Keratinocyte (primary cell): ENCODE measurements at places on chromosomes 12 and 14.

DNA sequence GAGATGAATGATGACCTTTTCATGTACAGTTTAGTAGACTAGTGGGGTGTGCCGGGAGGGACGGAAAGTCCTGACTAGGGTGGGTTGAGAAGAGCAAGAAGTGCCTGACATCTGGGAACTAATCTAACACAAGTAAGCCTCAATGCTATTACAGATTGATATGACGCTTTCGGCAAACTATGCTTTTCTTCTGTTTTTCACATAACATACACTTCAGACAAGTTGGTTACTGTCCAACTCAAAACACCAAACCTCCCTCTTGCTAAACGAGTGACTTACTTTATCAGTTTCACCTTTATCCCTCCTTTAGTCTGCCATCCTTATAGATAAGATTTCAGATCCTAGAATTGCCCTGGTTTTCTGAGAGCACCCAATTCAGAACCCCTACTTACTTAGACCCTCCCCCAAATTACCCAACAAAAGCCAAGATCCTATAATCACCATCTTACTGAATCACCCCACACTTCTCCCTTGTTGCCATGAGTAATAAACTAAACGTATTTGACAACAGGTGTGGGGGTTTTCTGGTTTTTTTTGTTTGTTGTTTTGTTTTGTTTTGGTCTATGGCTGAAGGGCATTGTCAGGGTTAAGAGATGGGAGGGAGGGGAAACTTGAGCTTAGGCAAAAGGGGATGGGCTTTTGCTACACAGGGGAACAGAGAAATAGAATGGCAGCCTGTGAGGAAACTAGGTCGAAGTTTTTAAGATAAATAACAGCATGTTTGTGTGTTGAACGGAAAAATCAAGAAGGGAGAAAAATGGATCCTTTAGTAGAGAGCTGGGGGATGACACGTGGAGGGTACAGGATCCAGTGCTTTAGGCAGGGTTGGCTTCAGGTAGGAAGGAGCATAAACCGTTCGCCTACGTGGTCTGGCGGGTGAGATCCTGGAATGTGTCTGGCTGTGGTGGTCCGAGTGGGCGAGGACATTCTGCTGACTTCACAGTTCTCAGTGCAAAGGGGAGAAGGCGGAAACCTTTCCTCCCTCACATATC is 6.1 kb upstream of the PSMA3 start:
- no peak for DNase-seq

DNA sequence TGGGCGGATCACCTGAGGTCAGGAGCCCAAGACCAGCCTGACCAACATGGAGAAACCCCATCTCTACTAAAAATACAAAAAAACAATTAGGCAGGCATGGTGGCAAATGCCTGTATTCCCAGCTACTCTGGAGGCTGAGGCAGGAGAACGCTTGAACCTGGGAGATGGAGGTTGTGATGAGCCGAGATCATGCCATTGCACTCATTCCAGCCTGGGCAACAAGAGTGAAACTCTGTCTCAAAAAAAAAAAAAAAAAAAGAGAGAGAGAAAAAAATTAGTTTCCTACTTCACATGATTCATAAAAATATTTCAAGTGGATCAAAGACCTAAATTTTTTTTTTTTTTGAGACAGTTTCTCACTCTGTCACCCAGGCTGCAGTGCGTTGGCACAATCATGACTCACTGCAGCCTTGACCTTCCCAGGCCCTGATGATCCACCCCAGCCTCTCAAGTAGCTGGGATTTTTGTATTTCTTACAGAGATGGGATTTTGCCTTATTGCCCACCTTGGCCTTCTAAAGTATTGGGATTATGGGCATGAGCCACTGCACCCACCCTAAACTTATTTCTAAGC is 24.9 kb downstream of the FCF1 start:
- no peak for DNase-seq

DNA sequence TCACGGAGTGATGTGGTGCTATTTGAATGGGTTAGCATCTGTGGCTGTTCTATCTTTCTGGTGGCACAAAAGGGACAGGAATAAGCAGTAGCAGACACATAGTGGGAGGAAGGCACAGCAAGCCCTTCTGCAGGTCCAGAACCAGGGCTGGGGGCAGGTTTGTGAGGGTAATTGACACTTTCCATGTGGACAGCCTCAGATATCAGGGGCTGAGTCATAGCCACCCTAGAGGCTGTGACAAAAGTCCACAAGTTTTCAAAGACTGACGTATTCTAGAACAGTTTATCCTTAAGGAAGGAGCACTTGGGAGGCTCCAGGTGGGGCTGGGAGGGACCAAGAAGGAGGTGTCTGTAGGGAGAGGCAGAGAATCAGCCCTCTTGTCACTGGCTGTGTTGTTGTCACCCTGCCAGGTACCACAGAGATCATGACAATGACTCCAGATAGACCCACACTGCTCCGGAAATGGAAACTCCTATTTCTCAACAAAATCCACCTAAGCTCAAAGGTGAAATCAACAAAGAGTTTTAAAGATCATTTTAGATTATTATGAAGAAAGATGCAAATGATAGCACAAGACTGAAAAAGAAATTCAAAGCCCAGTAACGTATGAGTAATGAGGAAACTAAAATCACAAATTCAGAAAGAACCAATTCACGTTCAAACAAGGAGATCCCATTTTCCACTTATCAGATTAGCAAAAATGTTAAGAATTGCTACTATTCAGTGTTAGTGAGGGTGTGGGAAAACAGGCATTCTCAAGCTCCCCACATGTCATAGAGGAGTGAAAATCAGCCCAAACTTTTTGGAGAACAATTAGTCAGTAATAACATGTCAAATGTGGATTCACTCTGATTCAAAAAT is 48.3 kb downstream of the NFKBIA start:
- DNase-seq = no peak

DNA sequence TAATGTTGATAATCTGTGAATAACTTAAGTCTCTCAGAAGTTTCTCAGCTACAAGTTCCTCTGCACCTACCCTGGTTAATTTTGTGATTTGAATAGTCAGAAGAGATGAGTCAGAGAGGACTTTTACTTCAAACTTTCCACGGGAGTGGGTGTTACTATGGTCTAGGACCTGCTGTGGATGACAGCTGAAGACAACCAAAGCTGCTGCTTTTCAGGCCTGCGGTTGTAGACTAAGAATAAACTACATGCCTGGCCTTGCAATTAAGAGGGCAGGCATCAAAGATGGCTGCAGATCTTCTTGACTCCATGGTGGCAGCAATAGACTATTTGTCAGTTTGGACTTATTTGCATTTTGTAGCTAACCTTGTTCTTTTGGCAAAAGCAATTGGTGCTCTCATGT is 227.1 kb upstream of the KRR1 start:
- DNase-seq = no peak

DNA sequence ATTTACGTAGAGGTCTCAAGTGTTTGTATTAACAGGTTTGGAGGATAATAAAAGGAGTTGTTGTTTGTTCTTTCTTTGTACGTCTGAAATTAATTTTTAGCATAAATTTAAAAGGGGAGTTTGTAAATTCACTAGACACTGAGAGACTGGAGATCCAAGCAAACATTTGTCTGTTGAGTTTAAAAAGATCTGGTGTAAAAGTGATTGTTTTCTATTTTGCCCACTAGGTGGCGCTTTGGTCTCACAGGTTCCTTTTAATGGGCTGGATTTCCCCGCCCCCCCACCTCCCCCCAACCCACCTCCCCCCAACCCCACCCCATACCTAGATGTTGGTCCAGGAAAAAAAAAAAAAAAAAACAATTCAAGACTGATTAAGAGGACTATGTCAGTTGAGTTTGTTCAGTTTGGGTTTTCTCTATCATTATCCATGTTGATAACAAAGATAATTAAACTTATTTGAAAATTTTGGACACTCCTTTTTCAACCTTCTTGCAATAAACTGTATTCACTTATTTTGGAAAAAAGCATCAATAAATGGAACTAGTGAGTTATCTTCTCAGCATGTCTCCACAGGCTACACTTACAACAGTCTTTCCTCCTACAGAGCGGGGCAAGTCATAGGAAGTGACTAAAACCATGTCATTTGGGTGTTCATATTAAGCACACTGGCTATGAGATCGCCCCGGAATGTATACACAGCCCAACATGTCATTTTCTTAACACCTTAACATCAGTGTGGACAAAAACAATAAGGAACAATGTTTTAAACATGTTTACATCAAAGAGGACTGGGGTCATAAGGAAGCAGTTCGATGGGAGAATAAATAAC is 841.1 kb downstream of the NRXN3 start:
- DNase-seq = peak; percentile 83

DNA sequence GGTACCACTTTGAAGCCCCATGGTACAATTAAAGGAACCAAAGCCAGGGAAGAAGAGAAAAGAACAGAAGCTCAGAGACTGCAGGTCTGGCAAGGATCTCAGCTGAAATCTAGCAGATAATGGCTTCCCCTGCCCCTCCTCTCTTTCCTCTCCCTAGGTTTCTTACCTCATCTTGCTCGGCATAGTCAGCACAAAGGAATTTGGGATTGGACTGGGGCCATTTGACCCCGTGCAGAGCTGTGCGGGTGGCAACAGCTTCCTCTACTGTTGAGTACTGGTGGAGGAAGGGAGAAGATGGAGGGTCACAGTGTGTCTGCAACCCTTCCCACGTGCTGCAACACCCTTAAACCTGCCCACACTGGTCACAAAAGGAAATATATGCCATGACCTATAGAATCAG is 4.7 kb upstream of the CDH24 start:
- no peak for DNase-seq

- no peak for DNase-seq
Observed at GRCh38 chr14:34403646-34404045, 58.4 kb downstream of the SPTSSA start.

DNA sequence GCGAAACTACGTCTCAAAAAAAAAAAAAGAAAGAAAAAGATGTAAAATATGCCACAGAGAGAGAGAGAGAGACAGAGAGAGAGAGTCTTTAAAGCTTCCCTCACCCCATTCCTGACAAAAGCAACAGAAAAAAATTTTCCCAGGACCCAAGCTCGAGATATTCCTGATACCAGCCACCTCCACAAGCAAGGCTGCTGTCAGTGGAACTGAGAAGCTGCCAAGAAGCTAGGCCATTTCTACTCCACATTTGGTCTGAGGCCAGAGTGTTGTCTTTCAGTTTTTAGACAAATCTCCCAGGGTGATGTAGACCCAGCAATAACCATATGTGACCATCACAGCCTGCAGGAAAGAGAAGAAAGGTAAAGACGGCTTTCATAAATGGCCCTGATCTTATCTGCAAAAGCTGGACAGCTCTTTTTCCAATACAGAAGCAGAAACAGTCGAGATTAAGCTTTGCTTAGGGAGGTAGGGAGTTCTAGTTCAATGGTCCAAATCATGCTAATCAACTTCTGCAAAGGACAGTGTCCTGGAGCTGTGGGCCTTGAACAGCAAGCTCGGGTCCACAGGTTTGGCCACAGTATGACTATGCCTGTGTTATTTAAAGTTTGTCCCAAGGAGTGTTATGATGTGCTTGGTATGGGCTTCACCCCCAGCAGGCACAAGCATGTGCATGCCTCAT is 130.3 kb upstream of the NUDT4 start:
- DNase-seq = no peak

DNA sequence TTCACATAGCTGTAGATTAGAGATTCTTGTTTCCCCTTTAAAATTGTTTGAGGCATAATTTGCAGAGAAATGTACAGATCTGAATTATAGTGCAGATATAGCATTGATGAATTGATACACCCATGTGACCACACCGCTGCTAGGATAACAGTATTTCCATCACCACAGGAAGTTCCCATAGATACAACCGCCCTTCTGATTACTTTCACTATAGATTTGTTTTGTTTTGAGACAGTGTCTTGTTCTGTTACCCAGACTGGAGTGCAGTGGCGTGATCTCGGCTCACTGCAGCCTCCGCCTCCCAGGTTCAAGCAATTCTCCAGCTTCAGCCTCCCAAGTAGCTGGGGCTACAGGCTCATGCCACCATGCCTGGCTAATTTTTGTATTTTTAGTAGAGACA is 8.8 kb upstream of the ASPG start:
- DNase-seq = no peak

DNA sequence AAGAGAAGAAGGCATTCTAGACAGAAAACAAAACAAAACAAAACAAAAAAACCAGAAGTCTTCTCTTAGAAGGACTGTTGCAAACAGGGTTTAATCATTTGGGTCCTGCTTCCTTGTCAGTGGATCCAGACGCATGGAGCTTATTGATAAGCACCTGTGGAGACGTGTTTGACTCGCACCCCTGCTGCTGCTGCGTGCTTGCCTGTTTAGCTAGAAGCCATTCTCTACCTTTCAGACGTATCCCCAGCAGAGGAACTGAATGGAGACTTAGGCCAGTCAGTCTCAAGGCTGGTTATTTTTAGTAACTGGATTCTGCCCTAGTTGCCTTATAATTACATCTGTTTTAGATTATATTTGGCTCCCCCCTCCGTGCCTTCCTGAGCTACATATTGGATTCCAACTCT is 186.1 kb upstream of the EEA1 start:
- DNase-seq = no peak

DNA sequence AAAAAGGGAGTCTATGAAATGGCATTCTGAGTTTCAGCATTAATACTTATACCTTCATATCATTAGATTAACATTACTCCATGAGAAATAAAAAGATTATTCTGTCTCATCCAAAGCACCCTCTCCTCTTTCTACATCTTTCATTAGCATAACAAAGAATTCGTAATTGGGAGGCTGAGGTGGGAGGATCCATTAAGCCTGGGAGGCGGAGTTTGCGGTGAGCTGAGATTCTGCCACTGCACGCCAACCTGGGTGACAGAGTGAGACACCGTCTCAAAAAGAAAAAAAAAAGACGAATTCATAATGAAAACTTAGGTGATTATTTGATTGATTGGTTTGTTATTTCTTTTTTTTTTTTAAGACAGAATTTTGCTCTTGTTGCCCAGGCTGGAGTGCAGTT is 1.8 kb upstream of the CDK17 start:
- DNase-seq = no peak

DNA sequence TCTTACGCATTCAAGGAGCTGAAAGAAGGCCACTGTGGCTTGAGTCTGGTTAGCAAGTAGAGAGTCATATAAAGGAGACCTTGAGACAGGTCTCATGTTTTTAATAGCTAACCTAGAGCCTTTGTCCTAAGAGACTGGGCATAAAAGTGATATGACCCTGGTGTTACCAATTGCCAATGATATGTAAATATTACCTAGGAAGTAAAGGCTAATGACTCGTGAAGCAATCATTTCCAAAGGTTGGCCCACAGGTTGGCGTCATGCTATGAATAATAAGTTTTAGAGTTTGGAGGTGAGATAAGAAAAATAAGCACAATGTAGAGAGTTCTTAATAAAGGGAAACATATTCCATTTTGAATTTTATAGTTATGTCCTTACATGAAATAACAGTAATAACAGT is 116.6 kb upstream of the PLEKHA5 start:
- DNase-seq = no peak

- no peak for DNase-seq
Observed at GRCh38 chr12:124364543-124364942, 69.7 kb downstream of the RFLNA start.

GRCh38 chr12:68020699-68021098 is 31.5 kb downstream of the IFNG-AS1 start:
- no peak for DNase-seq
